Fibroblast of gingiva (primary cell): ENCODE measurements at places on chromosomes 6 and 20.

DNA sequence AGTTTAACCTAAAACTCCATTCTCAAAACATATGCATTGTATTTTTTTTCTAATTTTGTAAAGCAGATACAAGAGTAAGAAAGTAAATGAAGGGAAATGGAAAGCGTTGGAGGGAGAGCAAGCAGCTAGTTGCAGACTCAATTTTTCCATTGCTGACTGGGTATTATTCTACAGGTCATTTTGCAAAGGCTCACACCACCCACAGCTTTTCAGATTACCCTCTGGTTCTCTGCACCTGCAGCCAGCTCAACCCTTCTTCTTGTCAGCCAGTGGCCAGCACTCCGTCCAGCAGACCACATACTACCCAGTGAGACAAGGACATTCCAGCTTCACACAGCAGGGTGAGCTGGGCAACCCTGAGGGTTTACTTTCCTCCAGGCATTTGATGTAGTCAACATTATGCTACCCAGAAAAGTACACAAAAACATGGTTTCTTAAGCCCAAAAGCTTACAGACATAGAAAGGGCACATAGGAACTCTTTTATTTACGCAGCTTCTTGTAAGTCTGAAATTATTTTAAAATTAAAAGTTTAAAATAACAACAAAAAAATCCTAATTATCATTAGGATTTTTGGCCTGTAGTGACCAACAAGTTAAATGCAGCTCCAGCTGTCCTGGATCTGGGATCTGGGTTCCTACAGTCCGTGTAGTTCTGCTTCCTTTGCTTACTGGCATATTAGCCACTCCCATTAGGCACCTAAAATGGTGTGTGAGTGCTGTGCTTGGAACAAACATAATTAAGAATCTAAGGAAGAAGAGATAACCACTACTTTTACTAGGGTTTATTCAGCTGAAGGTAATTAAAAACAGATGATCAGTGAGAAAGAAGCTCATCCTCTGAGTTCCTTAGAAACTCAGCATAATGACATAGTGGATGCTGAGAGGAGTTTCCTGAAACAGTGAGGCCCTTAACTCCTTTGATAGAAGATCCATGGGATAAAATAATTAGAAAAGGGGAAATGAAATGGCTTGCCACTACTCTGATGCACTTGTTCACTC lies 185.3 kb downstream of the PKHD1 start:
- DNase-seq = no peak

GRCh38 chr20:60986506-60987156 lies 265.4 kb upstream of the CDH4 start:
- no peak for DNase-seq

DNA sequence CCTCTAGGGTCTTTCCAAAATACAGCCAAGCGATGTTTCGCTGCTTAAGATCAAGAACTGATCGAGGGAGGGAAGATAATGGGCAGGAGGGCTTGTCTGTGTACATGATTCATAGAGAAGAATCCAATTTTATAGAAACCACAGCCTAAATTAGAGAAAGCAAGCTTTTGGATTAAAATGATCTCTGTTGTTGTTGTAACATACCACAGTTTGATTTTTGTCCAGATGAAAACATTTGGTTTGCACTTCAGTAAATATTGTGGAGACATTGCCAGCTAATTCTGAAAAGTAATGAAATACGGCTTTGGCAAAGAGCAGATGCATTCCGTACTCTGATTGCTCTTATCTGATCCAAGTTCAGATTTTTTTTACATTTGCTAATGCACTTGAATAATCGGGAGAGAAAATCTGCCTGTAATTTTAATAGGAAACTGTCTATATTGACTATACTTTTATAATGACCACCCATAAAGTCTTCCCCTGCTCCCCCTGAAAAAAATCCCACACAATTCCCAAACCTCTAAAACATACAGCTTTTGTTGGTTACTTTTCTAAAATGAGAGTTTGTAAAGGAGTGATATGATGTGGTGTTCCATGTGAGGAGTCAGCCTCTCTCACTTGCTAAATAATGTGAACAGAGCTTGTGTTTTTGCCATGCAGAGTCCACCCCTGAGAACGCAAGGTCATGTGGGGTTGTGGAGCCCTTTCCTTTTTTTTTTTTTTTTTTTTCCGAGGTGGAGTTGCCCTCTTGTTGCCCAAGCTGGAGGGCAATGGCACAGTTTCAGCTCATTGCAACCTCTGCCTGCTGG lies 199.9 kb downstream of the DTNBP1 start:
- DNase-seq = peak; percentile 91

DNA sequence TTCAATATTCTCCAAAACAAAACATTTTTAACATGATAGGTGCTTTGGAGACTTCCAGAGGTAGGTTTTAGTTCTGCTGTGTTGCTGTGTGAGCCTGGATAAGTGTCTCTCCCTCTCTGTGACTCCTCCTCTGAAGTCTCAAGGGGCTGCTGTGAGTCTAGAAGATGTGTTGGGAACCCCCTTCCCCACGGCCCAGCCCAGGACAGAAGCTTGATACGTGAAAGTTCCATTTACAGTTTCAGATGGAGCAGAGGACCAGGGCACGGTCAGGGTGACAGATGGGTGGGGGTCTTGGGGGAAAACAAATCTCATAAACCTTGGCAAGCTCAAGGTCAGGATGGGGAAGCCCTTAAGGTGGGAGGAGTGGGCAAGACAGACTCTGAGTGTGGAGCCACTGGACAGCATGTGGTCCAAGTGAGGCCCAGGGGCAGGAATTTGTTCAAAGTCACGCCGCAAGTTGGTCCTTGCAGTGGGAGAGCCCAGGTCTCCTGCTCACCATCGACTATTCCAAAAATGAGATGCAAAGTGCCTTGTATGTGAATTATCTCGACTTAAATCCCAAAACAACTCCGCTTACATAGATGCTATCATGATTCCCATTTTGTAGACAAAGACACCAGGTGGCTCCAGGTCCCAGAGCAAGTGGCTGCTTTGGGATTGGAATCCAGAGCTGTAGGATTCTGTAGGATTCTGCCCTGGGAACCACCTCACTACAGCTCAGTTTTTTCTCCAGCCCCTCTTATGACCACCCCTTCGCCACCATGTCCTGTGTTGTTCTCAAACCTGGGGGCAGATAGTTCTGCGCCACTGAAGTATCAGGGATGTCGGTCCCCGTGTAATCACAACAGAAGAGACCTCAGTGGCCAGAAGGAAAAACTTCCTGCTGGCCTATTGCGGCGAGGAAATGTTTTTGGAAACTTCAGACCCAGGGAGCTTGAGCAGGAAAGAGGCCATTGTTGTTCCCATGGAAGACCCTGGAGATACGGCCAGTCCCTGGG lies 1.9 kb downstream of the TGM2 start:
- DNase-seq = no peak

- DNase-seq = peak; percentile 72
Measured at GRCh38 chr20:53579581-53580375, 13.9 kb downstream of the ZNF217 start.

GRCh38 chr6:71478834-71479541 lies 190.4 kb downstream of the OGFRL1 start:
- peak; percentile 96 for DNase-seq

DNA sequence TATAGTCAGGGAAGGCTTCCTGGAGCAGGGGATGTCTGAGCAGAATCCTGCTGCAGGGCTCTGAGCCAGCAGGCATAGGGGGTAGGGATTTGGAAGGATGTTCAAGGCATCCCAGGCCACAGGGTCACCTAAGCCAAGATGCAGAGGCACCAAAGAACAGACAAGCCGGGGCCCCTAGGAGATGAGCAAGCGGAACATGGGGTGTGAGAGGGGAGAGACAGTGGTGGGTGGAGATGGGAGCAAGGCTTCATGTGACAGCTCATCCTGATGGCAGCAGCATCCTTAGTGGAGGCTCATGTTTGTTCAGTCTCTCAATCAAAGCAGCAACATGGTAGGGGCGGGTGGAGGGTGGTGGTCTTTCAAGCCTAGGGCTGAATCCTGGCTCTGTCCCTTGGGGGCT lies 29.8 kb upstream of the TCP11 start:
- no peak for DNase-seq

DNA sequence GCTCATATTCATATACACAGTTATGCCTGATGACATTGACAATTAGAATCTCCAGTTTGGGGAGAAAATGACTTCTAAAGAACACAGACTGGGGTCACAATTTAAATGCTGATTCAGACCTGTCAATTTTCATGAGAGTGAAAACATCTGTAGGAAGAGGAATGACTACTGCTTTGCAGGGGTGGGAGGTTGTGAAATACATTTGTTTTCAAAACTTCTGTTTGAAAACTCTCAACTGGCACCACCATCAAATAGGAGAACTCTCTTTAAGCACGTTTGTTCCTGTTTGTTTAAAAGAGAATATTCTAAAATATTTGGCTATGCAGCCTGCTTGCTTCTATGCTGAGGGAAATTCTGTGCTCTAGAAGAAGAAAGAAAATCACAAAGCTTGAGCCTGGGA lies 50.8 kb upstream of the ADGRF5 start:
- DNase-seq = no peak

DNA sequence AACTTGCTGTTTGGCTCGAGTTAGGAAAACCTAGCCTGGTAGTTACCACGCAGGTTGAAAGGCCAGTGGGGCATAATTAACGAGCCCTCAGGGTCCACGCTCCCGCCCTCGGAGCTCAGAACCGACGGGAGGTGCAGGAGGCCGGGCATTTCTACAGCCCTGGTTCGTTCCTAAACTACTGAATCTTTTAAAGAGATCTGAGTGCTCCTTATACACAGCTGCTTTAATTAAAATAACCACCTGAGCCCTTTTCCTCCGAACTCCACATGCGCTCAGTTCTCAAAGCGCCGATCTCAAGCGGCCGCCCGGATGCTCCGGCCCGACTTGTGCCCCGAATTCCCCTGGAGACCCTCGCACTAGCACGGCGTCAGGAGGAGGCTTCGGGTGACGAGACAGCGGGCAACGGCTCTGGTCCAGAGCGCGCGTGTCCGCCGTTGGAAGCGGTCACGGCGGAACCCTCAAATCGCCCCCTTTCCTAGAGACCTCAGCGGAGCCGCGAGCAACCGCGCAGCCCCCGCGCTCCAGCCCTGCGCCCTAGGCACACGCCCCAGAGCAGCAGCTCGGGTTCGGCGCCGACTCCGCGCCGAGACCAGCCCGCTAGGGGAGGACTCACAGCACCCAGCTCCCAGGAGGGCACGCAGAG lies 397 bp downstream of the WDR27 start:
- DNase-seq = no peak

DNA sequence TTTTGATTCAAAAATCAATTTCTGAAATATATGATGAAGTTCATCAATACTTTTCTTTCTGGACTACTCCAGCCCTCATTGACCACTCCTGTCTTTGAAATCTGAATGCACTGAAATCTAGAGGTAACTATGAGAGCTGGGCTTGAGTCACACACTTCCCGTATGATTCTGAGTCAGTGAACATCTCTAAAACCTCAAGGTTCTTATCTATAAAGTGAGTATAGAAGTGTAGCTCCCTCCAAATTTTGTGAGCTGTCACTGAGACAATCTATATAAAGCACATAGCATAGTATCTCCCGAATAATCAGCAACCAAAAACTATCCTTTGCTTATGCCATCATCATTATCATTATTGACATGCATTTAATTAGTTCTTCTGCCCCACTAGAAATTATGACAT lies 182.4 kb downstream of the TSHZ2 start:
- no peak for DNase-seq

GRCh38 chr6:93423542-93423941 lies 4.2 kb upstream of the EPHA7 start:
- DNase-seq = no peak

- DNase-seq = no peak
Measured at GRCh38 chr6:127592964-127593363, 16.0 kb downstream of the C6orf58 start.

DNA sequence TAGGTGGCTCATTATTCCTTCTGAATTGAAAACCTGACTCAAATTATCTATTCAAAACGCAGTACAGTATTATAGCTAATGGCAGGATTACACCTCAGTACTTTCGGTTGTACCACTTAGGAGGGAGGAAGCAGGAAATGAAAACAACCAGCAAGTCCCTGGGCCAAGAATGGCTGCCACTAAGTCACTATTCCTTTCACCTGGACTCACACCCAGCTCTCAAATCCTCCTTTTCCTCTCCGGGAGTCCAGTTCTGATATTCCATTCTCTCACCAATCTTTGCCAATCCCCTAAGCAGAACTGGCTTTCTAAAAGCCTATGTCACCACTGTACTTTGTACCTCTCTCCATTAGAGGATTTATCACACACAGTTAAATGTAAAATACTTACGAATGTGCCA lies 20.6 kb downstream of the TMEM242 start:
- DNase-seq = no peak

- no peak for DNase-seq
Measured at GRCh38 chr6:45430590-45431202, 53.0 kb upstream of the SUPT3H start.

- DNase-seq = peak; percentile 6
Measured at GRCh38 chr6:74100719-74101287, 404.8 kb downstream of the CD109 start.

GRCh38 chr6:158642097-158642601 lies 2.4 kb downstream of the DYNLT1 start:
- DNase-seq = peak; percentile 79
